ENCODE measurements at places on chromosomes 5 and 9.

- DNase-seq = no peak
Observed at GRCh38 chr5:64213011-64213410, 47.4 kb downstream of the RNF180 start.

- DNase-seq = no peak
Observed at GRCh38 chr5:125604104-125604503, 819.1 kb upstream of the GRAMD2B start.

- DNase-seq = no peak
Observed at GRCh38 chr9:86303316-86303975, 21.1 kb upstream of the ISCA1 start.

GRCh38 chr5:124064956-124065355 lies 553.0 kb downstream of the CSNK1G3 start:
- no peak for DNase-seq

DNA sequence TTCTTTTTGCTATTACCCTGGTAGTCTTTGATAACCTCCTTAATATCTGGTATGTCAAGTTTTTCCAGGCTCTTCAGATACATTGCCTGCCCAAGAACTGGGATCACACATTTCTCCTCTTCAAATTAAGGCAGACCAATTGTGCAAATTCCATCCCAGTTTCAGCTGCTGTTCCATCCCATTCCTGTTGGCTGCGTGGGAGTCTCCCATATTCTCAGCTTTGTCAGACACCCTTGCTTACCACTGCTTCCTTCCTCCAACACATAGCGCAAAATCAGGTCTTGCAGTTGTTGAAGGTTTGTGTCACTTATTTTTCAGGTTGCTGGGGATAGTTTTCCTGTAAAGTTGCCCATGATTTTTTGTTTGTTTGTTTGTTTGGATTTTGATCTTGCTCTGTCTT lies 15.2 kb downstream of the HCN1 start:
- DNase-seq = no peak

- no peak for DNase-seq
Observed at GRCh38 chr9:111743275-111743674, 51.5 kb downstream of the SHOC1 start.

GRCh38 chr9:102569436-102569835 lies 425.7 kb upstream of the CYLC2 start:
- no peak for DNase-seq
